Stimulated activated CD4-positive, alpha-beta T cell treated with anti-CD3 and anti-CD28 coated beads, TNF-alpha, amount 100 ng/mL, for 4 hours (primary cell): ENCODE measurements at places on chromosomes 2 and 18.

- DNase-seq: no peak
Observed at GRCh38 chr2:36611316-36611990, 13.5 kb upstream of the FEZ2 start.

GRCh38 chr2:224611938-224612337, 26.8 kb upstream of the CUL3 start:
- no peak for DNase-seq

- no peak for DNase-seq
Observed at GRCh38 chr2:219561179-219562048, 9.9 kb downstream of the OBSL1 start.

- DNase-seq: no peak
Observed at GRCh38 chr2:240429341-240429871, 6.1 kb upstream of the GPC1 start.

DNA sequence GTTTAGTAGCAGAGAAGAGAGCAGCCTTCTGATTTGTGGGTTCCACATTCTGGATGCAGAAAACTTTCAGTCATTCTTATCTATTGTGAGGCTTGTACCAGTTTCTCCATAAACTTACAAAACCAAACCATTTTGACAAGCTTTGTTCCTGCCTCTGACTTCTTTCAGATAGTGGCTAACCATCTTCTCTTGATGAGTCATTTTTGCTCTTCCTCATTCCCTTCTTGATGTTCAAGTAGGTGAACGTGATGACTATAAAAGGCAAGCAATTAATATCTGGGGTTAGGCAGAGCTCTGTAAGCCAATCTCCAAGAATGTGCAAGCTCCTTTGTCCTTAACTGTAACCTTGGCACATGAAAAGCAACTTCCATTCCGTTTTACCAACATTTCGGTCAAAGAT, 2083.1 kb upstream of the PIK3C3 start:
- no peak for DNase-seq

- DNase-seq: no peak
Observed at GRCh38 chr2:238946318-238947242, 98.7 kb downstream of the TWIST2 start.

DNA sequence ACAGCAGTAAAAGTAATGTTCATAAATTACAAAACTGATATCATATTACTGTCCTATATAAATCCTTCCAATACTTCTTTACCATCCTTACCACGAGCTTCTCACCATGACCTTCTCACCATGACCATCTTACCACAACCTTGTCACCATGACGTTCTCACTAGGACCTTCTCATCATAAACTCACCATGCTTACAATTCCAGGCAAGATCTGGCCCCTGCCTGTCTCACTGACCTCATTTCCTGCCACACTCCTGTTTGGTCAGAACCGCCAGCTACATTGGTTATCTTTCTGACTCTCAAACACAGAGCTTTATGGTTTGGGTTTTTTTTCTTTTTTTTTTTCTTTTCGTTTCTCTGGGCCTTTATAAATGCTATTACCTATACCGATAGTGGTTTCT, 827.6 kb downstream of the RNF144A start:
- no peak for DNase-seq

GRCh38 chr18:35455926-35456763, 41.6 kb downstream of the INO80C start:
- DNase-seq: no peak

DNA sequence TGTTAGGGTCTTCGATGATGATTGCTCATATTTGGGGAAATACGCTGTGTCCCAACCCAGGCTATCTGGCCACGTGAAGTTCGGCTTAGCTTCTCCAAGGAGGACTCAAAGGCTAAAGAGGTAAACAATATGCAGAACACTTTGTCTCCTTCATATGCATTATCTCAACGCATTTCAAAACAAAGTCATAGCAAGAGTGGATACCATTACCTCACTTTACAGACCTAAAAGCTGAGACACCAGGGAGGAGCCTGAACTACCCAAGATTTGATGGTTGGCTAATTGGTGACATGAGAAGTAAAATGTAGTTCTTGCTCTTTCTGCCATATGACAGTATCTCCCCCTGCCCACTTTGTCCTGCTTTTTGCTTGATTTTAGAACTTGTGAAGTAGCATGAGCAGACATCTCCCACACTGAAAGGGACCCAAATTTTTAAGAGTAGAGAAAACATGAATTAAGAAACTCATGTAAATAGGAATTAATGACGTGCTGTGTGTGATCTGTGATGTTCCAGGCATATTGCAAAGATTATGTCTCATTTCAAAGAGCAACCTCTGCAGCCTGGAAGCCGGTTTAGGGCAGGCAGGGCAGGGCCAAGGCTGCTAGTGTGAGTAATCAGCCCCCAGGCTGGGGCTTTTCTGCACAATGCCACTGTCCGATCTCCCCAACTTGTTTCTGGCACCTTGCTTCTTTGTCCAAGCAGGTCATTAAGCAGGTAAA, 144.5 kb downstream of the BCL11A start:
- DNase-seq: no peak

GRCh38 chr18:46155641-46156051, 51.5 kb downstream of the HAUS1 start:
- DNase-seq: no peak

DNA sequence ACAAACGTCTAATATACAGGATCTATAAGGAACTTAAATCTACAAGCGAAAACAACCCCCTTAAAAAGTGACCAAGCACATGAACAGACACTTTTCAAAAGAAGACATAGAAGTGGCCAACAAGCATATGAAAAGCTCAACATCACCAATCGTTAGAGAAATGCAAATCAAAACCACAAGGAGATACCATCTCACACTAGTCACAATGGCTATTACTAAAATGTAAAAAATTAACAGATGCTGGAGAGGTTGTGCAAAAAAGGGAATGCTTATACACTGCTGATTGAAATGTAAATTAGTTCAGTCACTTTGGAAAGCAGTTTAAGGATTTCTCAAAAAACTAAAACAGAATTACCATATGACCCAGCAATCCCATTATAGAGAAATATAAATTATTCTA, 1148.5 kb upstream of the FAM98A start:
- no peak for DNase-seq

DNA sequence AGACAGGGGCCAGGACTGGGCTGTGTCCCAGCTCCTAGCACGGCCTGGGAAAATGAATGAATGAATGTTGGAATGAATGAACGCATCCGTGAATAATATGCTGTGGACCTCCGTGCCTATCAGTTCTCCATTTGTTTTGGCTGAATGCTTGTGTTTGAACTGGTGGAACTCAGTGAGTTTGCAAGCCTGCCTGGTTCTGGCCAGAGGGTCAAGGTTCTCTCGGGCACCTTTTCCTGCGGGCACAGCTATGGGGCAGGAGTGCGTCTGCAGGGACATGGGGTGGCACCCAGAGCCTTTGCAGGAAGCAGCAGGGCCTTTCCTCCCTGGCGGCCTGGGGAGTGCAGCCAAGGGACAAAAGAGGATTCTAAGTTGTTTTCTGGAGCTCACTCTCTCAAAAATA, 17.6 kb upstream of the PDIA6 start:
- DNase-seq: no peak

- DNase-seq: no peak
Observed at GRCh38 chr2:139217641-139218040, 437.5 kb upstream of the NXPH2 start.

GRCh38 chr2:84676295-84676694, 160.0 kb downstream of the DNAH6 start:
- DNase-seq: no peak

GRCh38 chr18:3528231-3528630, 78.3 kb downstream of the TGIF1 start:
- no peak for DNase-seq

- no peak for DNase-seq
Observed at GRCh38 chr2:46263347-46263746, 33.9 kb upstream of the EPAS1 start.

- no peak for DNase-seq
Observed at GRCh38 chr2:96856776-96857666, 795 bp downstream of the ANKRD39 start.

GRCh38 chr2:58730764-58731487, 489.8 kb upstream of the FANCL start:
- no peak for DNase-seq

- DNase-seq: no peak
Observed at GRCh38 chr2:119584469-119584868, 40.2 kb downstream of the CFAP221 start.

DNA sequence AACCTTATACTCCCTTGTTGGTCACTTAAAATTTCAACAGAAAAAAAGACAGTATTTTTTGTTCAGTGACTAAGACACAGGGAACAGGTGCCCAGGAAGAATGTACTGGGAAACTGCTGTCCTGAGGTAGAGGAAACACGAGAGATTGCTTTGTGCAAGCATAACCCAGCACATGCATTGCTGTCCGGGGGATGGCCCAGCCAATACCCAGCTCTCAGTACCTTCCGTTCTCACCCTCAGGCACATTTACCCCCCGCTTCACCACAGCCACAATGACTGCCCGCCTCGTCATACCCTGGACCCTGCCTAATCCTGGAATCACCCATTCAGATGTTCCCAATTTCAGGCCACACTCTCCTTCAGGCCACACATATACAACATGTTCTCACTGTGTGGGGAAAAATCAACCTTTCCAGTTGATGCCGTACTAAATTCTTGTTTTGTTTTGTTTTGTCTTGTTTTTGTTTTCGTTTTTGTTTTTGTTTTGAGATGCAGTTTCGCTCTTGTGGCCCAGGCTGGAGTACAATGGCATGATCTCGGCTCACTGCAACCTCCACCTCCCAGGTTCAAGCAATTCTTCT, 140.7 kb downstream of the ESCO1 start:
- no peak for DNase-seq

GRCh38 chr18:56267334-56267733, 371.1 kb downstream of the TXNL1 start:
- no peak for DNase-seq

GRCh38 chr2:2164326-2164917, 166.7 kb downstream of the MYT1L start:
- DNase-seq: no peak

GRCh38 chr2:33375054-33375453, 101.4 kb upstream of the RASGRP3 start:
- DNase-seq: no peak

- DNase-seq: no peak
Observed at GRCh38 chr2:219209236-219210195, 2.9 kb downstream of the ZFAND2B start.

GRCh38 chr2:134359367-134360081, 105.7 kb downstream of the MGAT5 start:
- no peak for DNase-seq

- no peak for DNase-seq
Observed at GRCh38 chr2:224343226-224343625, 58.7 kb downstream of the FAM124B start.

DNA sequence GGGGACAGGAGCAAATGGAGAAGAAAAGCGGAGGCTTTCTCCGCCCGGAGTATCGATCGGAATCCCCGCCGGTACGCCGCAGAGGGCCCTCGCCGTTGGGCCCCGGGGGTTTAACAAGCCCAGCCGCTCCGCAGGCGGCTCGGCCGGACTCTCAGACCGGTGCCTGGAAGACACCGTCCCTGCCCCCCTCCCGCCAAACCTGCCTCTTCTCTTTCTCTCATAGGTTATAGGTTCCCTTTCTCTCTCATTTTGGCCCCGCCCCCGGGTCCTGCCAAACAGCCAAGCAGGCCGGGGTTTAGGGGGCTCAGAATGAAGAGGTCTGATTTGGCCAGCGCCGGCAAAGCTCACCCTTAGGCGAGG, 4.4 kb downstream of the ONECUT2 start:
- DNase-seq: no peak

- DNase-seq: no peak
Observed at GRCh38 chr2:8239531-8240088, 442.2 kb upstream of the ID2 start.

DNA sequence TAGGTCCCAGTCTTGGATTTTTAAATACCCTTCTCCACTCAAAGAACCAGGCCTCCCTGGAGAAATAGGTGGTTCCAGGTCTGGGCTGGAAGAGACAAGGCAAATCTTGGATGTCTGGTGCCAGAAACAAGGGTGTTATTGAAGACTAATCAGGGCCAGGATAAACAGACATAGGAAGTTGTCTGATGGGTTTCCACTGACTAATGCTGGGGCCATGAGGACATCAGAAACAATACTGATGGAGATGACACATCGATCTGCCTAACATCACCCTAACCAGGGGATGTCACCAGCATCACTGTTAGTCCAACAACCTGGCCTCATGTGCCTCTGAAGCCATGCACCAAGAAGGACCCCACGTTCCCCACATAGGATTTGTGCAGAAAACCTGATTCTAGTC, 42.5 kb upstream of the GLI2 start:
- no peak for DNase-seq

GRCh38 chr2:77017355-77017745, 504.8 kb downstream of the LRRTM4 start:
- DNase-seq: no peak

GRCh38 chr18:29313312-29313711, 1136.4 kb upstream of the CDH2 start:
- no peak for DNase-seq

- DNase-seq: no peak
Observed at GRCh38 chr2:191382801-191383200, 137.6 kb downstream of the MYO1B start.

DNA sequence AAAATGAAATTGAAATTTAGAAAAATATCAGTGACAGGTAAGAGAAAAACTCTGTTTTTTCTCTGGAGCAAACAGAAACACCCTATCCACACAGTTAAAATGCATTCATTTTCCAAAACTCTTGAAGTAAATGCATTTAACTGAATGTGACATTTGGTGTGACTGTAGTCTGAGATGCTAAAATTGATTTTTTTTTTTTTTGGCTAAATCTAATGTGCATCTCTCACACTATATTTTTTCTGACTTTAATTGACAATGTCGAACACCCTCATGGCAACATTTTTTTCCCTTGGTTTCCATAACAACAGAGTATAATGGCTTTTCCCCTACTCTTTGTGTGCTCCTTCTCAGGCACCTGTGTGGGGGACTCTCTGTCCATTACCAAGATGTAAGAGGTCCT, 366.4 kb downstream of the XIRP2 start:
- no peak for DNase-seq

- no peak for DNase-seq
Observed at GRCh38 chr2:224523626-224524577, 61.3 kb downstream of the CUL3 start.

DNA sequence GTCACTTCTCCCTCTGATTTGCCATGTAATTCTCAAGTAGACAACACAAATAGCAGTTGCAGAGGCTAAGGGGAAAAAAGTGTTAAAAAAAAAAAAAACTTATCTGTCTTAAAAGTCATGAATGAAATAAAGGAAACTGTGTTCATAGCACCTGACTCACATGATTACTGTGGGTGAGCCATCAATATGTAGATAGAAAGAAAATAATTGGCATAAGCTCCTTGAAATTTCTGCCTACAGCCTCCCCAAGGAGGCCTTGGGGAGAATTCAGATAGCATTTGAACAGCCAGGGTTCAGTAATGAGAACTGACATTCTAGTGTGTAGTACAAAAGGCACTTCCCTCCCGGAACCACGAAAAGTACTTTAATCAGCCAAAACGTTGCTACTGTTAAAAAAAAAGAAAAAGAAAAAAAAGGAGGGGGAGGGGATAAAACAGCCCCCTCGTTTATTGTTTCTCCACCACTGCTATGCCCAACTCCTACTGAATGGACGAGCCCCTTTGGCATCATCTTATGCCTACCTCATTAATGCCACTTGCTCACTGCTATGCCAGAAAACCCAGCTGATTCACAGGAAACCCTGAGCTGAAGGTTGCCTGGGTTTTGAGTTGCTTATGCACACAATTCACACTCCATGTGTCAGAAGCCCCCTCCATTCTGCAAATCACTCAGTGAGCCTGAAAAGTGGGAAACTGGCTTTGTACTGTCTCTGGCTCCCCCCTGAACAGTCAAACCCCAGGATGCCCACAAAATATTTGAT, 65.5 kb upstream of the KLF7 start:
- DNase-seq: no peak
